ENCODE measurements at places on chromosomes 11 and 22.

- no peak for DNase-seq
Observed at GRCh38 chr11:70378506-70379134, 19.7 kb upstream of the CTTN start.

- no peak for DNase-seq
Observed at GRCh38 chr11:128695539-128696221, 1.8 kb downstream of the FLI1 start.

DNA sequence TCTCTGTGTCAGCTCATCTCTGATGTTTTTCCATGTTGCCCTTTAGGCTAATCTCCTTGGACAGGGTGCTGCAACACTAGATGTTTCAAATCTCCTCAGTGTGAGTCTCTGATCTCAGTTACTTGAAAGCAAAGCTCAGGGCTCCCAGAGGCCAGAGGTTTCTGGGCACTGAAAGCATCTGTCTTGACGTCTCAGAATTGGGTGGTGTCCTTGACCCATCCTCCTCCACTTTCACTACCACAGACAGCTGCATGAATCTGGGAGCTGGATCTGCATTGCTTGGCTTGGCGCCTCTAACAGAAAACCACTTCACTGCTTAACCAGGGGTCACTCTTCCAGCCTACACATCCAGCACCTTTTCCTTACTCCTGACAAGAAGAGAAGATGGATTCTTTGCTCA lies 399.4 kb downstream of the NXPE2 start:
- no peak for DNase-seq

DNA sequence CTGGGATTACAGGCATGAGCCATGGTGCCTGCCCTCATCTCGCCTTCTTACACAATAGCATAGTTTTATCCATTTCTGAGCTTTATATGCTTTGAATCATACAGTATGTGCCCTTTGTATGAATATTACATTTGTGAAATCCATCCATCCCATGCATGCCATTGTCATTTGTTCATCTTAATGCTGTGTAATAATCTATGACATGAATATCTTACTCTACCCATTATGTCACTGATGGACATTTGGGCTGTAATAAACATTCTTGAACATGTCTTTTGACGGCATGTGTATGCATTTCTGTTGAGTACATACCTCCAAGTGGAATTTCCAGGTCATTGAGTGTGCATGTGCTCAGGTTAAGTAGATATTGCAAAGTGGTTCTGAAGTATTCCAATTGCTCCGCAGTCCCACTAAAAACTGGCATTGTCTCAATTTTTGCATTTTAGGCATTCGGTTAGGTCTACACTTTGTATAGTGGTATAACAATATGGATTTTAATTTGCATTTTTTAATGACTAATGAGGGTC lies 339.3 kb upstream of the SYN3 start:
- no peak for DNase-seq

- DNase-seq = no peak
Observed at GRCh38 chr11:61542705-61543104, 34.2 kb downstream of the LRRC10B start.

GRCh38 chr11:57241353-57241972 lies 4.4 kb upstream of the APLNR start:
- no peak for DNase-seq

DNA sequence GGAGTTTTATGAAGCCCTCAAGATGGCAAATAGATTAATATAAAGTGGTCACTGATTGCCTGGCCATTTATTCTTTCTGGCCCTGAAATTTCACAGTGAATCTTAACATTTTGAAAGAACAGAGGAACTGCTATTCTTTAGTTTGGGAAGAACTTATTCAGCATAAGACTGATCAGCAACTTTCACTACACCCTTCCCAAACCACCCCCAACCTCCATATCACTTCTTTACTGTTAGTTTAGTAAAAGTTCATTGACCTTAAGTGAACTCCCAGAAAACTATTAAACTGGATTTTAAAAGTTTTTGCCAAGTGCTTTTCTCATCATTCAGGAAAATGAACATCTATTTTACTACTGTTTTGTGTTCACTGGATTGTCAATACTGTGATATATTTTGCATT lies 77.4 kb downstream of the NARS2 start:
- DNase-seq = no peak

GRCh38 chr11:75022296-75022695 lies 33.6 kb downstream of the NEU3 start:
- no peak for DNase-seq

DNA sequence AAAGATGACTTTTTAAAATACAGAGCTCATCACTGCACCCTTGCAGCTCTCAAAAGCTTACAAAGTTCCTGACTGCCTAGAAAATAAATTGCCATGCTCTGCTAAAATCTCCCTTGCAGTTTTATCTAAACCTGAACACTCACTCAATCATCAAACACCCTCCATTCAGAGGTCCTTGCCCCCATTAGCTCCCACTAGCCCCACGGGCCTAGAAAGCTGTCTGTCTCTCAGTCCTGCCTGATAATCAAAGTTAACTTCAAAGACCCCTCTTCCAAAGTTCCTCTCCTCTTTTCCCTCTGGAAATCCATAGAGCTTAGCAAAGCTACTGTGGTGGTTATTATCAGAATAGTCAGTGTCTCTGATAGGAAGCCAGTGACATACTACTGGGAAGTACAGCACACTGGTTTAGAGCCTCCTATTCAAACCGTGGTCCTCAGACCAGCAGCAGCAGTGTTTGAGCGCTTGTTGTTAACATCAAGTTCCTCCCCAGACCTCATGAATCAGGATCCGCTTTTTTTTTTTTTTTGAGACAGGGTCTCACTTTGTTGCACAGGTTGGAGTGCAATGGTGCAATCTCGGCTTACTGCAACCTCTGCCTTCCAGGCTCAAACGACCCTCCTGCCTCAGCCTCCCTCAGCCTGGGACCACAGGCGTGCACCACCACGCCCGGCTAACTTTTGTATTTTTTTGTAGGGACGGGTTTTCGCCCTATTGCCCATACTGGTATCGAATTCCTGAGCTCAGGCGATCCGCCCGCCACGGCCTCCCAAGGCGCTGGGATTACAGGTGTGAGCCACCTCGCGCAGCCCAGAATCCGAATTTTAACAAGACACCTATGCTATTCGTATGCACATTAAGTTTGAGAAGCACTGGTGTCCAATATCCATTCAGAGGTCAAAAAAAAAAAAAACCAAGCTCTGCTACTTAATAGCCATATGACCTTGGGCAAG lies 1.2 kb downstream of the NDUFC2 start:
- DNase-seq = no peak

- peak; percentile 88 for DNase-seq
Observed at GRCh38 chr22:42697542-42698013, 23.1 kb downstream of the A4GALT start.

DNA sequence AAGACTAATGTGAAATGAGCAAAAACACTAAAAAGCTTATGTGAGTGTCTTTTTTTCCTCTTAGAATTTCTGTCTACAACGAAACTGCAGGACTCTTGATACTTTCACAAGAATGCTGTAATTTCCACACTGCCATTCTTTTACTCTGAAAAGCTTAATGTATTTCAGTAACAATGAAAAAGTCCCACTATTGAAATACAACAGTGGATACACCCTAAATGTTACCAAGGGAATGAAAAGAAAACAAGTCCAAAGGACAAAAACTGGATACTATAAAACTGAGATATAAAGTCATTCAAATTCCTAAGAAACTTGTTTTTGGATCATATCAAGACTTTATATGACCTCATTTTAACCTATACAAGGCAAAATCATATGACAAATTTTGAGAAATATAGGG lies 77.4 kb downstream of the SOX6 start:
- DNase-seq = no peak

DNA sequence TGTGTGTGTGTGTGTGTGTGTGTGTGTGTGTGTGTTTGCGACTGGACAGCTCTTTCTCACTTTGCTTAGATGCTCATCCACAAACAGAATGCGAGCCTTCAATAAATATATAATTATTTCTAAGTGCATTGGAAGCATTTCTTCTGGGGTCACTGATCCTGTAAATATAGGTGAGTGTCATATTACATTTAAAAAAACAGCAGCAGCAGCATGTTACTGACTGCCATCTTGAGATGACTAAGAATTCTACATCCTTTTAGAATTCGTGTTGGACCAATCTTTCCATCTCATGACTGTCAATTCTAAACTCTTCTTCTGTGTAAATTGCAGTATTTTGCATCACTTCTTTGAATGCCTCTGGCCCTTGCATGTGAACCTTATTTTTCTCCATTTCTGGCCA lies 238.0 kb upstream of the DDI1 start:
- DNase-seq = peak; percentile 45

GRCh38 chr11:3644817-3645235 lies at the start of gene ART1:
Gene ART1, plus strand, starts transcription at chr11:3645128. Its CDS starts 14,086 bp downstream, at chr11:3659214.
- DNase-seq = peak; percentile 11

DNA sequence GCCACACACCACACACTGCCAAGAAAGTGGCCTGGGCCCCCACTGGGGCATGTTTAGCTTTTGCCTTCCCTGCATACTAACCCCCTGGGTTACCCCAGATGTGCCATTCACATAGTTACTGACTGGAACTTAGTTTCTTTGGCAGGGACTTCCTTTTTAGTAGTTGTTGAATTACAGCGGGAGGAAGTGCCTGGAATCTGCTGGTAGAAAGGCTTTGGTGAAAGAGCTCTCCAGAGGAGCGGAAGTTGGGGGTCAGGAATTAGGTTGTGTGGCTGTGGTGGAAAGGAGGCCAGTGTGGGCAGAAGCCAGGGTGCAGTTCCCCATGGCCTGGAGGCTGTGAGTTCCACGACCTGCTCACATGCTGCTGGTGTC lies 69.0 kb downstream of the MED15 start:
- no peak for DNase-seq

- DNase-seq = no peak
Observed at GRCh38 chr11:76469141-76469540, 24.3 kb downstream of the EMSY start.

- no peak for DNase-seq
Observed at GRCh38 chr11:126160345-126161022, 51.0 kb downstream of the RPUSD4 start.

GRCh38 chr11:132361011-132361550 lies 990.7 kb downstream of the NTM start:
- no peak for DNase-seq

DNA sequence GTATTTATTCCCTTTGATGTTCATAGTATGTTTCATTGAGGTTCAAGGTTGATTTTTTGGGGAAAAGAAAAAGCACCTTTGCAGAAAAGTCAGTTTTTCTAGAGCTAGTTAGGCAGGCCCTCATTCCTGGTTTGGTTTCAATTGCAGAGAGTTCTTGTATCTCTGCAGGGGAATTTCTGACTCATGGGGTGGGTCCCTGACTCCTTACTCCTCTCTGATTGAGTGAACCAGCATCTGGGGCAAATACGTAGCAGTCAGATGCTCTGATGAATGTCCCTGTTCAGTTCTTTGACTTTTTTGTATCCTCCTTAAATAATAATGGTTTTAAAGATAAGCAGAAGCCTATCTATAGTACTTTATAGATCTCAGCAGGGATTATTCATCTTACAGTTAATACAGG lies 7.7 kb upstream of the NCR3LG1 start:
- peak; percentile 89 for DNase-seq

GRCh38 chr22:47659467-47660223 lies 897.2 kb downstream of the TBC1D22A start:
- DNase-seq = no peak

GRCh38 chr11:86670181-86670580 lies 2.2 kb downstream of the ME3 start:
- DNase-seq = peak; percentile 66

Data from fibroblast of mammary gland (primary cell).